ENCODE measurements at places on chromosomes 7 and 10.

DNA sequence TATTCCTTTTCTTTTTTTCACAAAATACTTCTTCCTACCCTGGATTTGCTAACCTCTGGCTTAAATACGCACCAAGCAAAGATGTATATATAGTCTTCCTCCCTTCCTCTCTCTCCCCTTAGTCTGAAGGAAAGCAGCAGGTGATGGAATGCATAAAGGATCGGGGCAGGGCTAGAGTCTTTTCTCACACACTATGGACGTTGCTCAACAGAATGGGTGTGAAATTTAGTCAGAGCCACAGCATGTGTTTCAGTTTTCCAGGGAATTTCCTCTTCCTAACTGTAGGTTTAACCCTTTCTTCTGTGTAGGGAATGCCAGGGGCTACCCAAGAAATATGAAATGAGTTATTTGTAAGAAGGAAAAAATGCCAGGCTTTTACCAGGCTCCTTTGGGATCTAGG, 71.4 kb upstream of the NFKB2 start:
- DNase-seq = no peak

DNA sequence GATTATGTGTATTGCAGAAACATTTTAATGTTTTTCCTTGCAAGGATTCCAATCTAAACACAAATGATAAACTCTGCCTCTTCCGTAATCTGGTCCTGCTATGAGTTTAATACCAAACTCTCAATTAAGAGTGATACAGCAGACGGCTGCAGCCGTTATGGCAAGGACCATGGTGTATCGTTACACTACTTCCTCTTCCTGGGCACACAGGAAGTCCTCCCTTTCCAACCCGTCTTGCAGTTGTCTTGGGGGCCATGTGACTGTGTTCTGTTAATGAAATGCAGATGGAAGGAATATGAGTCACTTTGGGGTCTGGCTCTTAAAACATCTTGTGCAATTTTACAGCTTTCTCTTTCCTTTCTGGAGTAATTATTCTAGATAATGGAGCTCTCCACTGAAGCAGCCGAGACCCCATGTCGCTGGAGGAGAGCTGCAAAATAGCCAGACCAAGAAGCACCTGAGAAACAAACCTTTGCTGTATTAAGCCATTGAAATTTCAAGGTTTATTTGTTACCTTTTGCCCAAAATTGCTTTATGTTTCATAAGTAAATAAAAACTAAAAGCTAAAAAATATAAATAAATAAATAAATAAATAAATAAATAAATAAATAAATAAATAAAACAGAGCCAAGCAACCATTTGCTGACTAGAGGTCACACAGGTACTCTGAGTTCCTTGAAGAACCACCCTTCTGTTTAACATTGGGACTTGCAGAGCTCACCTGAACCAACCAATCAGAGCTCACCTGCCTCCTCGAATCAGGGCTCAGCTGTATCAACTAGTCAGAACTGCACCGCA, 74.7 kb downstream of the FRMPD2 start:
- DNase-seq = peak; percentile 76

GRCh38 chr7:80977751-80978150, 58.9 kb upstream of the SEMA3C start:
- no peak for DNase-seq

DNA sequence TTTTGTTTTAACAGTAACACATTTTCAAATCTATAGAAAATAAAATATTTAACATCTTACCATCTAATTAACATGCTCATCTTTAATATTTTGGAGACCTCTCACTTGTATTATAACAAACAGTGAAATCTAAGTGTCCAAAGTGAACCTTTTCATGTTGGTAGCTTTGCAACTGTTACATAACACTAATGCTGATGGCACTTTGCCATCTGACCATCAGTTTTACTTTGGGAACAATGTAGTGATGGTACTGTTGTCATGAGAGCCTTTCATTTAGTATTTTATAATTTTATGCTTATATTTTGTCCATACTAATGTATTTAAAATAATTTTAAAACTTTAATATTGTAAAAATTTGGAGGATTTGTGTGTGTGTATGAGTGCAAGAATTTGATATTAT, 1017.0 kb upstream of the KCND2 start:
- DNase-seq = no peak

GRCh38 chr10:71461457-71461856, 64.7 kb downstream of the CDH23 start:
- no peak for DNase-seq

DNA sequence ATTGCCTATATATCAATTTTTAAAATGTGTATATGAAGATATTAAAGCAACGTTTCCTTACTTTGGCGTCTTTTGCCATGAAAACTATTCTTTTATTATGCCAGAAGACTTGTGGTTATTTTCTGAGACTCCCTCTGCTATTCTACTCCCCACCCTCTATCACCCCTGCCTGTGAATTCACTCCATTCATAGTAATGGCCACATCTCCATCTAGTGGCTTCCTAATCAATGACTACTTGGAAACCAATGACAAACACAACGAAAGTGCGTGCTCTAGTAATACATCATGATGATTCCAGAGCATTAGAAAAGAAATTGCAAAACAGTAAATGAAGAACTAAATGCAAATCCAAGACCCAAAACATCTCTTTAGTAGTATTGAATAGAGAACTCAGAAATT, 186.7 kb upstream of the HGF start:
- DNase-seq = peak; percentile 31

DNA sequence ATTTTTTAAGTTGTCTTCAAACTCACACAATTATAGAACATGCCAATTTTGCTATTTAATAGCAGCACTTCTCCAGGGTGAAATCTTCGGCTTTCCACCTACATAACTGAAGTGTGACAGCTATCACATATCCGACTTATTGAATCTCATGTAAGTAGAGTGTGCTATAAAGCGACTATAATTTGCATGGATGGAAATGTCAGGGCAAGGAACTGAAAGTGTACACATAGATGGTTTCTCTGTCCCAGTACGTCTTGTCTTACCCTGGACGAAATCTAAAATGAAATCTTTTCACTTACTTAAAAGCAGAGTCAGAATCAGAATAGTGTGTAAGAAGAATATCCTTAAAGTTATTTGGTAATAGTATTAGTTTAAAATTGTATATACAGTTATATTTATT, 132.3 kb downstream of the THSD7A start:
- DNase-seq = no peak

DNA sequence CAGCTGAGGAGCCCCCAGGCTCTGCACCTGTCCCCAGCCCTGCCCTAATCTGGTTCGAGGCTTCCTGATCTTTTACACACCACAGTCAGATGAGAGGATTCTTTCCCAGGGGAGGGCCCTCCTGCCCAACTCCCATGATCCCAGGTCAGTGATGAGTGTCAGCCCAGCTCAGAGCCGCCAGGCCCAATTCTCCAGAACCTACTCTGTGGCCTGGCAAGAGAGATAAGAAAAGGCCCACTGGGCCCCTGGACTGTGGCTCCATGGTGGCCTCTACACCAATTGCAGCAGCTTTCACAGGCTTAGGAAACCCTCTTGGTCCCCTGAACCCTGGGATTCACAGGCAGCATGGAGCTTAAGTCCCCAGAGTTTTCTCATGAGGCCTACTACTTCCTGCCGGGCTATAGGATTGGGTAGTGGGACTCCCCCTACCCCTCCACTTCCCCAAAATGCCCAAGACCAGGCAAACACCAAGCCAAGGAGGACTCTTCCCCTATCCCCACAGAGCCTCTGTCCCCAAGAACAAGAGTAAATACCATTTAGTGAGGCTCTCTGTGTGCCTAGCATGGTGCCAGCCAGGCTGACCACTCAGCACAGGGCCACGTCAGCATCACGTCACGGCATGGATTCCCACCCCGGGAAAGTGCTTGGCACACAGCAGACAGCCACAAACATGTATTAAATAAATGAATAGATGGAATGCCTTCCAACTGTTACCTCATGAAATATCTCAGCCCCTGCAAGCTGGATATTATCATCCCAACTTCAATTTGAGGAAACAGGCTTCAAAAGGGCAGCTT, 100.0 kb downstream of the GRID1 start:
- DNase-seq = no peak

Data from fibroblast of skin of left quadriceps (primary cell).